ENCODE measurements at places on chromosomes 12 and 14.

GRCh38 chr14:65472189-65472588 lies 59.7 kb downstream of the FUT8 start:
- no peak for DNase-seq

GRCh38 chr14:32038876-32039275 lies 38.2 kb upstream of the ARHGAP5 start:
- DNase-seq = no peak

DNA sequence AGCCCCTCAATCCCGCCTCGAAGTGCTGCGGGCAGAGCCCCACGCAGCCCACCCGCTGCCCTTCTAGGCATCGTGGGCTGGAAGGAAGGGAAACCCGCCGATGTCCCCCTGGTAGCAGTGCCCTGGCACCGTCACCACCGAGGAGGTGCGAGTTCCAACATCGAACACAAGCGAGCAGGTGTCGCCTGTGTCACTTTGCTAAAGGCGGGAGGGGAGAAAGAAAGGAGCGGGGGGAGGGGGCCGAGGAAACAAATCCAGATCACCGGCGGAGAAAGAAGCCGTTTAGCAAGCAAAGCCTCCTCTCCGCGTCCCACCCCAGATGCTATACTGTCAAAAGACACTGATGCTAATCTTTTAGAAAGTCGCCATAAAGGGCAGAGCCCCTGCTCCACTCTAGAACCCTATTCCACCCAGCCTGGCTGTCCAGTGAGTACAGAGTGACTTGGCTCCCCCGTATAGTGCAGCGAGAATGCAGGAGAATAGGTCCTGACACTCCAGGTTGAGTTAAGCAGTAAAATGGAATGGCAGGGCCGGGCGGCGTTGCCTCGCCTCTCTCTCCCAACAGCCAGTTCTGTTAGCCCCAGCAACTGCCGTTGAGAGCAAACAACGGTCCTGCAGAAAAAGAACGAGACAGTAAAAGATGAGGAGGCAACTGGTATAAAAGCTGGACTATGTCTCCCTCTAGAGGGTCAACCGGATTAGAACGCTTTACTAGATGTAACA lies 67.9 kb upstream of the USP15 start:
- DNase-seq = peak; percentile 81

- no peak for DNase-seq
Observed at GRCh38 chr12:108531929-108532848, 17.1 kb downstream of the FICD start.

GRCh38 chr12:110680032-110680431 lies 8.9 kb downstream of the HVCN1 start:
- no peak for DNase-seq

DNA sequence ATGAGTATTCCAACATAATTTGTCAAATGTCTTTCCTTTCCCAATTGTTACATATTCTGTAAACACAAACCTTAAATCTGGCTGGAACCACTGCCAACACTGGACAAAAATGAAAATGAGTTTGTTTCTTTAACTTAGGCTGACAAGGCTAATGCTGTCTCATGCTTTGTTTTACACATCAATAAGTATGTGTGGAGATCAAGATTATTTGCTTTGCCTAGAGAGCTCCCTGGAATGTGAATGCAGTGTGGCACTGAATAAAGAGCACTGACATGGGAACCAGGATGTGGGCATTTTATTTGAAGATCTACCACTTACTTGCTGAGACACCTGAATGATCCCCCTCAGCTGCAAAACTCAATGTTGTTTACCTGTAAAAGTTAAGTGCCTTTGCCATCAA lies 61.7 kb downstream of the RALGAPA1 start:
- no peak for DNase-seq

DNA sequence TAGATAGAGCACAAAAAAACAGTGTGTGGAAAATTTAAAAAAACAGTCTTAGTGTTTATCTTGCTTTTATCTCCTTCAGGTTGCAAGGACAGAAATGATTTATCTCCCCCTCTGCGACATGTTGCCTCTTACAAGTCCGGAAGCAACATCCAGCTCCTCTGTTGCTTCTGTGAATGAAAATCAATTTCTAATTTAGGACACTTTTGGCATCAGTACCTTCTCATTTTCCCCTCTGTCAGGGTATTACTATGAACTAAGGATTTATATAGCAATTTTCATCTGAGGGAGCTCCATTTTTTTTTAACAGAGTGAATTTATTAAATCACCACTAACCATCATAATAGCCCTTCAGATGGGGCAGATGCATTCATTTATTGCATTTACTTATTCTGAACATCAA lies 116.6 kb upstream of the PLXNC1 start:
- no peak for DNase-seq

DNA sequence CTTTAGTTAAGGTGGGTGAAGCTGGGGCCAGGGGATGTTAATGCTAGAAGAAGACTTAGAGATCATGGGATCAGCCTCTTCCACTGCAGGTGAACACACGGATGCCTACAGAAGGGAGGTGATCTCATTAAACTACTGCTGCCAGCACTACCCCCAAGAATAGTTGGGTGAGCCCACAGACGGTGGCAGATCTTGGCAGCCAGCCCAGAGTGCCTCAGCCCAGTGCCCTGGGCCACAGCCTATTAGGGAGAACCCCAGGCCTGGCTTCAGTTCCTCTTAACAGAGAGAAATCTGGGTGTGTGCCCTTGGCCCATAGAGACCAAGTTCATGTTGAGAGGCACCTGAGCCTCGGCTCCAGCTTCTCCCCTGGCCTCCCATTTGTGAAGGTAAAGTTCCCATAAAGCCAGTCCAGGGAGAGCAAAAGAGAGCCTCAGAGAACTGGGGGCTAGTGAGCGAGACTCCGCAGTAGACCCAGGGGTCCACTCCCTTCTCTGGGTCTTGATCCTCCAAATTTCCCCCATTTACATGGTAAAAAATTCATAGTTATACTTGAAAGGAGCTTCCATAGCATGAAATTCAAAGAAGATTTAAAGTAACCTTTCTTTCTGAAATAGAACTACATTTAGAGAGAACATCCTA lies 125.0 kb upstream of the CCND2 start:
- DNase-seq = peak; percentile 88

DNA sequence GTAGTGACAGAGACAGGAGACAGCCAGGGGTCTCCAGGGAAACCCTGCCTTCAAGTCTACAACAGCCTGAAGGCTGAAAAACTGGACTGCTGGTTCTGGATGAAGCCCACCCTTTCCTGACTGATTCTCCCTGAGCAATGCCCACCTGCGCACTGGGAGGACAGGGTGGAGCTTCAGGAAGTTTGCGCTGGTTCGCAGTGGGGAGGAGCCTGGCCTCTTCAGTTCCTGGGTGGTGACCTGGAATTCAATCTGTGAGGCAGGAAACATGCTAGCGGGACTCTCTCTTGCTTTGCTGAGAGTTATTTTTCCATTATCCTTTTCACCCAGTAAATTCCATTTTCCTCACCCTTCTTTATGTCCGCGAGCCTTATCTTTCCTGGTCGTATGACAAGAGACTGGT lies 600.8 kb downstream of the TRHDE start:
- DNase-seq = no peak

GRCh38 chr14:101827286-101827685 lies 65.8 kb downstream of the PPP2R5C start:
- DNase-seq = no peak

GRCh38 chr14:56487761-56488160 lies 91.8 kb upstream of the TMEM260 start:
- no peak for DNase-seq

DNA sequence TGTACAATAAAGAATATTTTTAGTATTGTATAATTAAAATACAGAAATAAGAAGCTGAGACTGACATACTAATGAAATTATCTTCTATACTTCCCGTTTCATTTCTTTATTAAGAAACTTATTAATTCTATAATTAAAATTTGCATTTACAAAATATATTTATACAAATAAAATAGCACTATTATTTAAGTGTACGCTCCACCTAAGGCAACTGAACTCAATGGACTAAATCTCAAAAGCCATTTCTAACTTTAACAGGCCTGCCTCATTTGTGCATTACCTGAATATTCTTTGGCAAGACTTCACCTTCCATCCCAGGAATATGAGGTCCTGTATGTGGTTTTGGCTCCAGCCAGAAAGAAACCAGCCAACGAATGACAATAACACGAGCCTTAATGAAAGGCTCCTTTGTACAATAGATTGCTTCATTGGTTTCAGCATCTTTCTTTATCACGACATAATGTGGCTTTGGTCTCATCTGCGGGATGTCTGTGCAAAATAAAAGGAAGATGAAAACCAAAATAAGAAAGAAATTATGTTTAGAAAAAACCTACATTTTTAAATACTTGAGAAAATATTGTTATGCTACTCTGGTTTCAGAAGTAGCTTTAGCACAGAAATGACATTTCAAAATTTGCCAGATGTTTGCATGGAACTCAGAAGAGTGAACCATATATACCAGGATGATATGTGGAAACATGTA lies 58.7 kb downstream of the RALGAPA1 start:
- no peak for DNase-seq

DNA sequence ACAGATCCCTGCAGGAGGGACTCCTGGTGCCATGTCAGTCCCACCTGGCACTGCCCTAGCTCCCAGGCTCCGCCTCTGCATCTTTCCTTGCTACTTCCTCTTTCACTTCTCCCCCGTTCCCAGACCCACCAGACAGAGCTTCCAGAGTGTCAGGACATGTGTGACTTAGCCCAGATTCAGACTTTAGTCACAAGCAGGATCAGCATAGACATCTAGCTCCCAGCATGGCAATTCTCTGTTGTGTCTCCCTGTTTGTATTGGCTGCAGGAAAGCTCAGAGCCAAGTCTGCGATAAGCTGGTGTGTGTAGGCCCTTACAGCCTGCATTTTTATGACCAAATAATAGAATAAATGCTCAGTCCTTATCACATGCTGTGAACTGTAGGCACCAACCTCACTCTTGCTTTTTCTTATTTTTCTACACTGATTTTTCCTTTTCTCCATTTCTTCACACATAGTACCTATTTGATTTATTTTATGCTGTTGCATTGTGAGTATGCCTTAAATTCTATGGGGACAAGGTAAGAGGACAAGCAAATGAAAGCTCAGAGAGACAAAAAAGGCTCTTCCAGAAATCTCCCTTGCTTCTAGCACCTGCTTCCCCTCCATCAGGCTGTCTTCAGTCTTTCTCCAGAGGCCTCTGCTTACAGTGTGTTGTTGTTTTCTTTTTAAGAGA lies 5.9 kb downstream of the DHRS2 start:
- no peak for DNase-seq

DNA sequence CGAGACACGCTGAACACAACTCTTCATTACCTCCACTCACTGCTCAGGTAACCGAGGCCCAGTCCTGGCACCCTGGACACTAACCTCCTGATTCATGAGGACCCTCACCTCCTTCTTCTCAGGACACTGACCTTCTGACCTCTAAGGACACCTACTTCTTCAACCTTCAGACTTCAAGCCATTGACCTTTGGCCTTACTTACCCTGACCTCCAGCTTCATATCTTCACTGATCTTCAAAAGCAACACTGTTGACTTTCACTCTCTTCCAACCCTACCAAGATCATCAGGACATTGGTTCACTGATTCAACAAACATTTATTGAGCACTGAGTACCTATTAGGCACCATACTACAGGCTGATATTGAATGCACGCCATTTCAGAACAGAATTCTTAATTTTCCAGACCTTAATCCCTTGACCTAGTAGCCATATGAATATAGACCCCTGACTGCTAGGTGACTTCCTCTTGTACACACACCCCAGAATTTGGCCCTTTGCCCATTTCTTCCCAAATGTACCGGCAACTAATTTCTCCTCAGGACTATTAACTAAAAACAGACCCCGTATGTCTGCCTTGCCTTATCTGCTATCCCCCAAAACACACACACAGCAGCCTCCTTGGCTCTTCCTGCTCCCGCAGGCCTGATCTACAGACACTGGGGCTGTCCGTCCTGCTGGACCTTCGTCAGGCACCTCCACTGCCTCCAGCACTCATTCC lies 5.8 kb downstream of the ARHGEF40 start:
- DNase-seq = no peak

DNA sequence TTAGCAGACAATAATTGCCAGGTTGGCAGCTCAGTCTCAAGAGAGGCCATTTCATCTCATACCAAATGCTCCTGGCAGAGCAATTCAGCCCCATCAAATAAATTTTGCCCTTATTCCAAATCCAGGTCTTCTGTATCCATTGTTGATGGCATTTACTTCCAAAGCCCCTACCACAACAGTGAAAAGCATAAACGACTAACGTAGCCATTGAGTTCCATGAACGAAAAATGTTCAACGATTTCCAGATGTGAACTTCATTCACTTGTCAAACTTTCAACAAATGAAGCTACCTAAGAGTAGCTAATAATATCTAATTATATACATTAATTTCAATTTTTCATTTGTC lies 3.0 kb upstream of the GCN1 start:
- DNase-seq = no peak

GRCh38 chr14:55523321-55523720 lies 56.7 kb upstream of the KTN1 start:
- DNase-seq = no peak

- DNase-seq = peak; percentile 68
Observed at GRCh38 chr14:81169711-81170103, 51.1 kb downstream of the GTF2A1 start.

GRCh38 chr14:56952766-56953473 lies 142.6 kb upstream of the OTX2 start:
- DNase-seq = no peak

DNA sequence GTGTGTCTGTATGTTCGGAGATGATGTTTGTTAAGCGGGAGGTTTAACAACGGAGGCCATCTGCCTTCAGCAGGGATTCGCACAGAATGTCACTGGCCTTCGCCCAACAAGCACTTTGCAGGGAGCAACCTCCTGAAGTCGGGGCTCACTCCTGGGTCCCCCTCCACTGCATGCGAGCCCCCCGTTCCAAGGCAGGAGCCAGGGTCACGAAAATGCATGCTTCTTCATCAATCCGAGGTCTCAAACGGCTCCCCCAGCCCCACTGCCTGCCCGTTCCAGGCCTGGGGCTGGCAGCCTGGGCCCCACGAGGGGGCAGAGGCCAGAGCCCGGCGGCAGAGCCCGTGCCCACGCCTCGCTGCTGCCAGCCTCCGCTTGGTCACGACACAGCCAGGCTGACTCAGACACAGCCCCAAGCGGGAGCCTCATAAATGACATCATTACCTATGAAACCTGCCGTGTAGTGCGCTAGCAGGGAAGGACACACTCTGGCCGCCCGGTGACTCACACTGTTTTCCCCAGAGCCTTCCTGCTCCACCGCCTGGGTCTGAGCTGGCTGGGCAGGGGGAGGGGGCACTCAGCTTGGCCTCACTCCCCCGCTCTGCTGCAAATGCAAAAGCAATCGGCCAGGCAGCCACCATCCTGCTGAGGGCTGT lies 169.5 kb upstream of the RTL1 start:
- DNase-seq = no peak

DNA sequence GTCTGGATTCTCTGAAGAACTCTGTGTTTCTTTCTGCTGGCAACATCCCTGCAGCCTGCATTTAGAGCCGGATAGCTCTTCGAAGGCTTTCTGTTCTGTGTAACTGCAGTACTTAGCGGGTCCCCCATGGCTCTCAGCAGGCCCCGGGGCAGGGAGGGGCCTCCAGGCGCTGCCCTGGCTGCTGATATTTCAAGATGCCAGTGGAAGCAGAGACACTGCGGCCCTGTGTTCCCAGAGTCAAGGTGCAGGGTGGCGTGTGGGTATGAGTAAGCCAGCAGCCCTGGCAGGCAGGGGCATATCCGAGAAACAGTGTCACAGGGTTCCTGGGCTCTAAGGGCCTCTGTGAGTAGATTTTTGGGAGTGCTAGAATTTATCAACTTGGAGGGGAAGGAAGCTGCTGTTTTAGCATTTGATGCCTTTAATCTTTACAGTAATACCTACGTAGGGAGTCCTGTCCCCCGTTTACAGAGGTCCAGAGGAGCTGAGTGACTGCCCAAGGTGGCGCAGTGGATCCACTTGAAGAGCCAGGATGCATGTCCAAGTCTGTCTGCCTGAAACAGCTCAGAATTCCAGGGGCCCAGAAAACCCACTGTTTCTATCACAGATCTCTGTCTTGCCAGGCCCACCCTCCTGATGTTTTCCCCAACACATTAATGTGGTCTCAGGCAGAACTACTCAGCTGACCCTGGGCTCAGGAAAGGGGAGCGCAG lies 16.2 kb downstream of the ESRRB start:
- no peak for DNase-seq
